ENCODE measurements at places on chromosomes 2 and 18. TPM values are rescaled to one million over a fixed set of nuclear protein-coding genes. Genes with fewer than 3 reads are reported as not detected.

The NCOA1 gene
- 44.9 TPM for total RNA-seq

DNA sequence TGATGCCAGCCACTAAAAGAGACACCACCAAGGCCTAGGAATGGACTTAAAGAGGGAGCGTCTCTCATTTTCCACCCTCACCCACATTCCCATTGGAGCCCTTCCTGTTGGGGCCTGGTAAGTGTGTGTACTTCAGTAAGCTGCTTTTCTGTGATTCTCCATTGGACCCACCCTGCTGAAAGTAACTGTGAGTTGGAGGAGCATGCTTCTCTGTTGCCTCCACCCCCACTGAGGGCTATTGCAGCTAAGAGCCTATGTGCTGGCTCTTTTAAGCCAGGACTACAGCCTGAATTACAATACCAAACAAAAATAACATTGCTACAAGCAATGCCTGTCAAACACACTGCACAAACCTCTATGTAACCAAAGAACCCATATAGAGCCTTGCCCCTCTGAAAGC lies 81.1 kb downstream of the TRABD2A start:
- DNase-seq = no peak

The REG3A gene
- not detected for total RNA-seq

GRCh38 chr2:239268082-239268481 lies 132.7 kb downstream of the HDAC4 start:
- DNase-seq = no peak

DNA sequence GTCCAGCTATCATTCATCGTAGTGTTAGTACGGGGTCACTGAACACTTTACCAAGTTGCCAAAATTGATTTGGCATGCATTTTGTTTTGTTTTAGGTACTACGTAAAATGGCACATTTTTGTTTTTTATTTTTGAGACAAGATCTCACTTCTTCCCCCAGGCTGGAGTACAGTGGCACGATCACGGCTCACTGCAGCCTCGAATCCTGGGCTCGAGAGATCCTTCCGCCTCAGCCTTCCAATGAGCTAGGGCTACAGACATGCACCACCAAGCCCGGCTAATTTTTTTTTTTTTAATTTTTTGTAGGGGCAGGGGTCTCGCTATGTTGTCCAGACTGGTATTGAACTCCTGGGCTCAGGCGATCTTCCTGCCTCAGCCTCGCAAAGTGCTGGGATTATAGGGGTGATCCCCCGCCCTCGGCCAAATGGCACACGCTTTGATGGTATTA lies 786 bp downstream of the TAF1B start:
- DNase-seq = no peak

The ZSWIM2 gene
- total RNA-seq = not detected

The PARD6G gene
- total RNA-seq = not detected

DNA sequence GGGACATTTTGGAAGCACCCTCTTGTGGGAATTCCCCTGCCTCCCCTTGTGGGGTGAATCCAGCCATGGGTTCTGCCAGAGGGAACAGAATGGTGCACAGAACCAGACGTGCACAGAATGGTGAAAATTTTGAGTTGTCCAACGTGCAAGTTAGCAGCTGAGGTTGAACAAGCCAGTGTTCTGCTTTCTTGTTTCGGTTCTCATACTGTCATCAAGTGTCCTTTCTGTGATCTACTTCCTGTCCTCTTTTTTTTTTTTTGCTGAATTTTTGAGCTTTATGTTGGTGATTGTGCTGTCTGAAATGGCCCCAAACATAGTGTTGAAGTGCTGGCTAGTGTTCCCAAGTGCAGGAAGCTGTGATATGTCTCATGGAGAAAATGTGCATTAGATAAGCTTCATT lies 21.5 kb upstream of the REEP1 start:
- no peak for DNase-seq

GRCh38 chr2:230811508-230811907 lies 53.2 kb upstream of the ITM2C start:
- no peak for DNase-seq

DNA sequence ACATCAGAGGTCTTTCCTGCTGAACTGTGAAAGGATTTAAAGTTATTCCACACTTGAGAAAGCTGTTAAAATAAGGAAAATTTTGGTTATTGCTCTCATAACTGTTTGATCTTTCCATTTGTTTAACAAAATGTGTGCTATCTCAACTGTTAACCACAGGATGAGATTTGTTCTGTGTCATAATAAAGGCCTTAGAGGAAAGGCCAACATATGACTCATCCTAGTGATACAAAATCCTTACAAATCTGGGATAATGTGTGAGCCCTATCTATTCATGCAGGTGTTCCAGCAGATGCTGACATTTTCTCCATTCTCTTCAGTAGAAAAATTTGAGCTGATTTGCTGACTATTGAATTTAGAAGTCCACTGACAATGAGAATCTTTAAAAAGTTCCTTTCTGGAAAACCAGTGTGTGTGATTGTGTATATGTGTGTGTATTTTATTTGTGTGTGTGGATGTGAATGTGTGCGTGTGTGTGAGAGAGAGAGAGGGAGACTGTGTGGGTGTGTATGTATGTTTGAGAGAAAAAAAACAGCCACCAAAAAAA lies 1111.9 kb upstream of the GYPC start:
- no peak for DNase-seq

DNA sequence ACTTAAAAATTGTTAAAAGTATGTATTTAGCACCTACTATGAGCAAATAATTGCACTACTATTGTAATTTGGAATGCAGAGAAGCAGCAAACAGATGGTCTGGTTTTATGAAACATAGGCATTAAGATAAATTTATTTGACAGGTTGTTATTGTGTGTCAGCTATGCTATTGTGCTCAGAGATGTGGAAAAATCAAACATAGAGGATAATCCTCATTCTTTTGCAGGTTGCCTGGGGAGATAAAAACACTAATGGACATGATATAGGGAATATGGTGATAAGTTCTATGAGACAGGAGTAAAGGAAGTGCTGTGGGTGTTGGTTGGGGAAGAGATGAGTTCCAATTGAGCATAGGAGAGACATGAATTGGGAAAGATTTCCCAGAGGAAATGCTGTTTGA lies 71.3 kb downstream of the PPP1R1C start:
- no peak for DNase-seq

DNA sequence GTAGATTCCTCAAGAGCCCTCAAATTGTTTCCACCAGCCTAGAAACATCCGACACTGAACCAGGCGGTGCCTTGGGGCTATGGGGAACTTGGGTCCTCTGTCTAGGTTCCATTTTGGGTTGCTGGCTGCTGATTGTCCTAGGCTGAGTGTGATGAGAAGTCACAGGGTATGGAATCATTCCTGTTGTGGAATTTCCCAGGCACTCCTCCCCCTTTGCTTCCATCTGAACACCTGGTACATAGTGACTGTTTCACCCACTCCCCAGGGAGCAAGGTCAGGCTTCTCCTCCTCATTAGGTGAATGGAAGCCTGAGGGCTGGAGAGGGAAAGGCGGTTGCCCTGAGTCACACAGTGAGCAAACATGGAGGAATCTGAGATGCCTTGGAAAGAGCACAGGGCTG lies 4.5 kb downstream of the KIF3C start:
- DNase-seq = no peak

All from activated B cell treated with CpG ODN at 0.5 μM for 24 hours (primary cell).